Neuronal stem cell (in vitro differentiated cells): ENCODE measurements at places on chromosomes 12 and 14.

- no peak for DNase-seq
These were observed 18.3 kb downstream of the GPR132 start for GRCh38 chr14:105046891-105047282.

DNA sequence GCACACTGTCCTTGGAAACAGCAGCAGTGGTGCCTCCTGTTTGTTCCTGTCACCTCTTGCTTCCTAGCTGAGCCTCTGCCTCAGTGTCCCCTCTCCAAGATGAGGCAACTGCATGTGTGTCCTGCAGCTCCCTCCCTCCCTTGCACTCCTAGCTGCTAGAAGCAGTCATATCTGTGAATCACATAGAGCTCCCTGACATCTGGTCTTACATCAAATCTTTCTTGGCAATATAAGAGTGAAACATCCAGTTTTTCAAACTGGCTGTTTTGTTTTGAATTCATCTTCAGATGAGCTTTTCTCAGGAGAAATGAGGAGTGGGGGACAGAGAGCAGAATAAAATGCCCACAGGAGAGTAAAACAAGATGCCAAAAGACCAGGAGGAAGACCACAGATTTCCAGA is 103.7 kb downstream of the VCPKMT start:
- no peak for DNase-seq

DNA sequence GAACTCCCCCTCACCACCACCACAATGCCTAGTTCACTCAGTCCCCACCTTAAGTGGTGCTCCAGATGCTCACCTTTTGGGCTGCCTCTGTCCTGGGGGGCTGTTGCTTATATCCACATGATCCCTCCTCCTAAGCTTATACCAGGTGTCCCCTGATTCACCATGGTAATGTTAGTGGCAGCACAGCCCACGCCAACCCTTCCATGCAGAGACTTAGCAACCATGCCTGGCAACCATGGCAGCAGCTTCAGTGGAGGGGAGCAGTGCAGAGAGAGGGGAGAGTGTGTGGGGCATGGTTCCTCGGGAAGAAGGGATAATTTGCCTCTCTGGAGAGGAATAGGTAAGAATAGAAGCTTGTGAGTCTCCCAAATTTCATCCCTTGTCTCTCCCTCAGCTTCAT is 1.2 kb upstream of the DDN start:
- no peak for DNase-seq

DNA sequence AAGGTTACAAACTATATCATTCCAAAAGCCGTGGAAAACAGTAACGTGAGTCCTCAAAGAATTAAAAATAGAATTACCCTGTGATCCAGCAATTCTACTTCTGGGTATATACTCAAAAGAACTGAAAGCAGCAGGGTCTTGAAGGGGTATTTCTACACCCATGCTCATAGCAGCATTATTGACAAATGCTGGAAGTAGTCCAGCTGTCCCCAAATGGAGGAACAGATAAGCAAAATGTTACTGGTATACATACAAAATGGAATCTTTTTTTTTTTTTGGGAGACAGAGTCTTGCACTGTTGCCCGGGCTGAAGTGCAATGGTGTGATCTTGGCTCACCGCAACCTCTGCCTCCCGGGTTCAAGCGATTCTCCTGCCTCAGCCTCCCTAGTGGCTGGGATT is 32.9 kb downstream of the ADIPOR2 start:
- DNase-seq = no peak

DNA sequence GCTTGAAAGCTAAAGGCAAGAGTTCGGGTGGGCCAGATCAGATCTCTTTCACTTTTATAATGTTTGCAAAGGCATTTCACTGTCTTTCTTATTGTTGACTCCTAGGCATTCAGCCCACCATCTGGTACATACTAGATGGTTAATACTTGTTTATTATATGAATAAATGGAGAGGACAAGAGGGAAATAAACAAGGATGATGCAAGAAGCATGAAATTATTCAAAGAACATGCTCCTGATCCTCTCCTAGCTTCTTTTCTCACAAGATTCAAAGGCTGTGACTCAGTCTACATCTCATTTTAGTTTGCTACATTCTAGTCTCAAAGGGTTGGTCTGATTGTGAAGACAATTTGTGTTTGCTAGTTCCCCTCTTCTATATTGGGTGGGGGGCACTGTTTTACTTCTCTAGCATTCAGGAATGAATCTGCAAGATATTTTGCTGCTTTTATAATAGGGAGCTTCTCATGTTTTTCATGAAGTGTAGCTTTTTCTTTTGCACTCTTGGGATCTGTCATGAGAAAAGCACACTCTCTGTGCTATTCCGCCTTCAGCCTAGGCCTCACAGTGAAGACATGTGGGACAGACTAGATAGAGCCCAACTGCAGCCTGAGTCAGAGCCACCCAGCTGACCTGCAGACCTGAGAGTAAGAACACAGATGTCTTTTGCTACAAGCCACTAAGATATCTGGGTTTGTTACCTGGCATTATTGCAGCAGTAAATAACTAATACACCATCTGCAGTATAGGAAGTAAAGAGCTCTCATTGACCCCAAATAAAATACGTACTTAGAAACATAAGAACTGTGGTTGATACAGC is 65.7 kb downstream of the PTHLH start:
- no peak for DNase-seq

DNA sequence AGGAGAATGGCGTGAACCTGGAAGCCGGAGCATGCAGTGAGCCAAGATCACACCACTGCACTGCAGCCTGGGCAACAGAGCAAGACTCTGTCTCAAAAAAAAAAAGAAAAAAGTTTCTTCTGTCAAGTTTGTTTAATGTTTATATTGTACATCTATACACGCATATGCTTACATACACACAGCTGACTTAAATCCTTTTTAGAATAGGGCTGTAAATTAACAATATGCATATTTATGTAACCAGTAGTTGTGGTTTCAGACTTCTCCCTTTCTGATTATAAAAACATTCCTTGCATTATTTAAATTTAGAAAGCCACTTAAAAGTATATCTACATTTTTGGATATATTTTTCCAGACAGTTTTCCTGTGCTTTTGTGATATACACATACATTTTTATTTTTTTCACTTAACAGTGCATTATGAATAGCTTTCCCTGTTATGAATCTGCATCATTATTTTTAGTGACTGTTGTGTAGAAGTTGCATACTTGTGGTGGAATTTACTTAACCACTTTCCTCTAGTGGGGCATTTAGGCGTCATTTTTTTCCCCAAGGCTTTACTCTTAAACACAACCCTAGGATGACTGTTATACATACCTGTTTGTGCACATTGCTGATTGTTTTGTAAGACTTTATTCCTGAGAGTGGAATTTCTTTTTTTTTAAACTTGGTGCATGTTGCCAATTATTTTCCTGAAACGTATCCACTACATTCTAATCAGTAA is 29.4 kb downstream of the POLR3B start:
- DNase-seq = no peak

- no peak for DNase-seq
These were observed 41.7 kb upstream of the ITPR2 start for GRCh38 chr12:26874501-26875296.

GRCh38 chr12:55664826-55665225 is 28.1 kb downstream of the OR10P1 start:
- DNase-seq = no peak

- no peak for DNase-seq
These were observed 276.2 kb upstream of the RTL1 start for GRCh38 chr14:101179691-101180211.

GRCh38 chr12:24991209-24992049 is 42.5 kb upstream of the BCAT1 start:
- peak; percentile 27 for DNase-seq

DNA sequence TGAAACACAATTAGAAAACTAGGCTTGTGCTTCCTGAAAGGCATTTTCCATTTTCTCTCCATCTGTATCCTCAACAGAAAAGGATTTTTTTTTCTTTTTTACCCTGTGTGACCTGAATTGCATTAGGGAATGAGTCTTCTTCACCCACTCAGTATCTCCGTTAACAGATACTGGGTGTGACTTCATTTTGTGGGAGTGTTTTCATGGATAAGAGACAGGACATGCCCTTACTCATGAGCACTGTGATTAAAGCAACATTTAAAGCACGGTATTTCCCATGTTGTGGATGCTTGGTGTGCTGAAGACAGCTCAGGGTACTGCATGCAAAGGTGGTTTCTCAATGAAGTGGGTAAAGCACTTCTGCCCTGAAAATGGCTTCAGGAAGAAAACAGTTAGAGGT is 1397.3 kb upstream of the TMEM132C start:
- no peak for DNase-seq

- DNase-seq = no peak
These were observed 423.7 kb downstream of the EGLN3 start for GRCh38 chr14:33527023-33527634.

- no peak for DNase-seq
These were observed 86.7 kb downstream of the NCOR2 start for GRCh38 chr12:124480469-124481256.

- DNase-seq = no peak
These were observed 6.6 kb downstream of the COA8 start for GRCh38 chr14:103569408-103569807.

DNA sequence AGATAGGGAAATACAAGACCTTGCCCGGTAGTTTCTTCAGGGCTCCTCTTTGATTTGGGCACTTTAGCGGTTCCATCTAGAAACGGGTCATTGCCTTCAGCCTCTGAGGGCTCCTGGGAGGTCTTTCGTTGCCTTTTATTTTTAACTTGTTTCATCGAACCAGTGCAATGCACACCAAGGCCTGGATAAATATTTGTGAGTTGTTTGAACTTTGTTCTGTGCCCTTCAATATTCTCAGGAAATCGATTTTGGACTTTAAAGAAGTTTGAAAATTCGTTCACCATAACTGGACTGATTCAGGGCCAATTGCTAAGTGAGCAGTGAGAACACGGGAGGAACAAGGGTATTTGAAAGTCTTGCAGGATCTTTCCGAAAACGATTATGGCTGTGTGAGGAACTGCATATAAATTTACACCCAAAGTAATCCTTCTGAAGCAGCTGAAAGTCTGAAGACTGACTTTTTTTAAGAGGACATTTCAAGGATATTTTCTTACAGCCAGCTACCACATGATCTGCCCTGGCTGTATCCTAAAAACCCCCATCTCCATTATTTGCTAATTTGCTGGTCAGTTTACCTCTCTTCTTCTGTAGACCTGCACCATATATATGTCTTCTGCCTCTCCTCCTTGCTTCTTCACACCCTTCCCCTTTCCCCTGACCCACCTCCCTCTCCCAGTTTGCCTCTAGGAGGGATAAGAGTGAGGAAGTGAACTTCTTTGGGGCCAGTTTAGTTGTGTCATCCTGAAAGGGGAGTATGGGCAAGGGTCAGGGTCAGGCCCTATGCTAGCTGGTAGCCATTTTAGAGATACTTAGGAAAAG is 8.0 kb downstream of the DUSP6 start:
- DNase-seq = no peak

GRCh38 chr14:100446572-100446971 is 123.4 kb downstream of the SLC25A47 start:
- no peak for DNase-seq

DNA sequence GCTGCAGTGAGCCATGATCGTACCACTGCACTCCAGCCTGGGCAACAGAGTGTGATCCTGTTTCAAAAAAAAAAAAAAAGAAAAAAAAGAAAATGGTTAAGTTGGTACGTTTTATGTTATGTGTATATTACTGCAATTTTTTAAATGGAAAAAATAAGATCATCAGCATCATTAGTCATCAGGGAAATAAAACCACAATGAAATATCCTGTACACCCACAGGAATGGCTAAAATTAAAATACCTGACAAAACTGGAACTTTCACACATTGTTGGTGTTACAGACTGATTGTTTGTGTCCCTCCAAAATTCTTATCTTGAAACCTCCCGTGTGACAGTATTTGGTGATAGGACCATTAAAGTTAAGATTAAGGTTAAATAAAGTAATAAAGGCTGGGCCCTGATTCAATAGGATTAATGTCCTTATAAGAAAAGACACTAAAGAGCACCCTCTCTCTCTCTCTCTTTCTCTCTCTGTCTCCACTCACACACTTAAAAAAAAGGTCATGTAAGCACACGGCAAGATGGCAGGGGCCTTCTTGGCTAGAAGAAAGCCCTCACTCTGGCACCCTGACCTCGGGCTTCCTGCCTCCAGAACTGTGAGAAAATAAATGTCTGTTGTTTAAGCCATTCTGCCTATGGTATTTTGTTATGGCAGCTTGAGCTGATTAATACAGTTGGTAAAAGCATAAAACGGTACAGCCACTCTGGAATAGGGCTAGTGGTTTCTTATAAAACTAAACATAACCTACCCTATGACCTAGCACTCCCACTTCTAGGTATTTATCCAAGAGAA is 48.3 kb upstream of the ZFP36L1 start:
- DNase-seq = no peak

DNA sequence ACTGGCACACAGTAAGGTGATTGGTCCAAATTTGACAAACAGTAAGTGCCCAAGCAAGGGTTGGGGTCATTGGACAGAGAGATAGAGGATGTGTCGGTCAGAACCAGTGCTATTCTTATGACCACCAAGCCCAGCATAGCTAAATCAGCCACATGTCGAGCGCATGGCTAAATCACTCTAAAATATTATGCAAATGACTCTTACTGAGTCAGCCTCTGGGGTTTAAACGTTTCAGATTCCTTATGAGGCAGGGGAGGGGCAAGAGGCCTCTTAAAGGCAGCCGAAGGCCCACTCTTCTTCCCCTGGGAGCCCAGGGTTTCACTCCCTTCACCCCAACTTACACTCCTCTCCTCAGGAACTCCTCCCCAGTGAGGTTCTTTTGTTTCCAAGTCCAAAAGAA is 603 bp upstream of the ENDOU start:
- DNase-seq = no peak

DNA sequence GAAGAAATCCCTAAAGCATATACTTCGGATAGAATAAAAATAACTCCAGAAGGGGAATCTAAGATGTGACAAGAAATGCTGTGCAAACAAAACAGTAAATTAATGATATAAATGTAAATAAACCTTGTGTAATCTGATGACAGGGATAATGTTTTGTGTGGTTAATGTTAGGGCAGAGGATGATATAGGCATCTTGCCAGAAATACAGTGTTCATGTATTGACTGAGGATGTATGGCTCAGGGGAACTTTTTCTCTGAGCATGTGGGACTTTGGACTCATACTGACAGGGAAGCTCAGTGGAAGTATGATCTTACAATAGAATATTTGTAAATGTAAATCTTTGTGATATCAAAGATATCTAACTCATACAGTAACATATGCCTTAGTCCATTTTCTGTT is 420.2 kb downstream of the TMTC2 start:
- DNase-seq = no peak

- DNase-seq = no peak
These were observed 154.6 kb downstream of the SLC6A15 start for GRCh38 chr12:84757978-84758377.

DNA sequence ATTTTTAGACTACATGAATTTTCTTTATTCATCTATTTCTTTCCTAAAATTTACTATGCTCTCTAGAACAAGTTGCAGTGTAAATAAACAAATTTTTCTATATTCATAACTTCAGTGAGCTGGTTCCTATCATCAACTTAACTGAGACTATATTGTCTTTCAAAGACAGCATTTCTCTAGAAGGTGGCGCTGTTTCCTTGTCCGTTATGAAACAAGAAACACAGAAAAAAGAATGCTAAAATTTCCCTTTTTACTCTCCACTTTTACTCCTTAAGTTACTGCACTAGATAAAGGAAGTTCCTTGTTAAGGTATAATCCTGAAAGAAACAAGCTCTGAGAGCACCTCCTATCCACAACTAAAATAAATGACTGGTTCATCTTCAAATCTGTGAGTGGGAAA is 8.2 kb upstream of the CLEC2A start:
- DNase-seq = no peak
